ENCODE measurements at places on chromosomes 2 and 18.

- no peak for DNase-seq
Observed at GRCh38 chr2:138274421-138275291, 226.9 kb upstream of the SPOPL start.

DNA sequence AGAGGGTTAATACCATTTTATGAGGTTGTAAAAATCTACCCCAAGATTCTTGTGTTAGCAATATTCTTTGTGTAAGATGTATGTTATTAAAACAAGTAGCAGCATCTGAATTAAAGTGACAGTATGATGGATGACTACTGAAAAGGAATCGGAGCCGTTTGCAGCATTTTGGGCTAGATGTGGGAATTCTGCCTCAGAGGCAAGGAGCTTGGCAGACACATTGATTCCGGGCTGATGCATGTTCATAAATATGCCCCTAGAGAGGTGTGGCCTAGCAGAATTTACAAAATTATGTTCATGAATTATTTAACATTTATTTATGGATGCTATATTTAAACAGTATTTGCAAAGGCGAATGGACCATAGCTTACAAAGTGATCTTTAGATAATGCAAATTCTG, 389.0 kb upstream of the ETAA1 start:
- no peak for DNase-seq

DNA sequence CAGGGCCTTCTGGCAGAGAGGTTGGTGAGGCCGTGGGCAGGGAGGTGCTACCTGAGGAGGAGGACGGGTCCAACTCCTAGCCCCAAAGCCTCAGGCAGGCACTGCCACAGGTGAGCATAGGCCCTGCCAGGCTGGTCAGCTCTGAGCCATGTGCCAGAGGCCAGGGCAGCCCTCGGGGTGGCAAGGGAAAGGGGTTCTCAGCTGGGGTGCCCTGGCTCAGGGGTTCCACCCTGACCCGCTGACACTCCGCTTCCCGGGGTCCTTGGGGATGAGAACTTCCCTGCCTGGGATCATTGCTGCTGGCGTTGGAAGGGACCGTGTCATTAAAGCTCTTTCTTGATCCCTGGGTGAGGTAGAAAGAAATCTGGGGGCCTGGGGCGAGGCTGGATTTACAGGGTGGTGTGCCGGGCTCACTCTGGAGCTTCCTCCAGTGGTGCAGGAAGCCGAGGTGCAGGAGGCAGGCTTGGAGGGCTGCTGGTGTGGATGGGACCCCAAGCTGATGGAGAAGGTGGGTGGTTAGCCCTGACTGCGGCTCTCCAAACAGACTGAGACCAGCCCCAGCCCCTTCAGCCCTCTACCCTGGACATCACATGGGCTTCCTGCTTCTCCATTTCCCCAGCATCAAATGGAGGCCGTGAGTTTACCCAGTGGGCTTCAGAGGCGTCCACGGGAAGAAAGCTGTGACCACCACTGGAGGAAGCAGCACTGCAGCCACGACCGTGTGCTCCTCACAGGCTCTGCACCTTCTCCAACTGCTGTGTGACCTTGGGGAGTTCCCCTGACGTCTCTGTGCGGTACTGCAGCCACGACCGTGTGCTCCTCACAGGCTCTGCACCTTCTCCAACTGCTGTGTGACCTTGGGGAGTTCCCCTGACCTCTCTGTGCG, 295.2 kb downstream of the NDUFA10 start:
- DNase-seq: no peak

DNA sequence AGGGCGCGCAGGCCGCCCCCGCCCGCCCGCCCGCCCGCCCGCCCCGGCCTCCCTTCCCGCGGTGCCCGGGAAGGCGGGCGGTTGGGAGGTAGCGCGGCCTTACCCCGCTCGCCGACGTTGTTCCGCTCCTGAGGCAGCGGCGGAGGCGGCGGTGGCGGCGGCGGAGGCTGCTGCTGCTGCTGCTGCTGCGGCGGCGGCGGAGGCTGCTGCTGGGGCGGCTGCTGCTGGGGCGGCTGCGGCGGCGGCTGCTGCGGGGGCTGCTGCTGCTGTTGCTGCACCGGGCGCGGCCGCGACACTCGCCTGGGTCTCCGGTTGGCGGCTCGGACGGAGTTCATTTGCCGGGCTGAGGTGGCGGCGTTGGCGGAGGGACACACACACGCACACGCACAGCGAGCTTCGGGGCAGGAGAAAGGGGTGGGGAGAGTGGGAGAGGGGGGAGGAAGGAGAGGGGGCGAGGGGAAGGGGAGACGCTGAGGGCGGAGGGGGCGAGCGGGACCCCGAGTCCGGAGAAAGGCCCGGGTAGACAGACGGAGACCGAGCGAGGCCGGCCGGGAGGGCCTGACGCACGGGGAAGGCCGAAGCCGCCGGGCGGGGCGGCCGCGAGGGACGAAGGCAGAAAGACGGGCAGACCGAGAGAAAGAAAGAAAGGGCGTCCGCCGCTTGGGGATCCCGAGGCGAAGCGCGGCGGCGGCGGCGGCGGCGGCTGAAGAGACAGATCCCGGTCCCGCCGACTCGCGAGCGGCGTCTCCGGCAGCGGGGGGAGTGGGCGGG, 727 bp downstream of the FBXO11 start:
- DNase-seq: peak; percentile 66

DNA sequence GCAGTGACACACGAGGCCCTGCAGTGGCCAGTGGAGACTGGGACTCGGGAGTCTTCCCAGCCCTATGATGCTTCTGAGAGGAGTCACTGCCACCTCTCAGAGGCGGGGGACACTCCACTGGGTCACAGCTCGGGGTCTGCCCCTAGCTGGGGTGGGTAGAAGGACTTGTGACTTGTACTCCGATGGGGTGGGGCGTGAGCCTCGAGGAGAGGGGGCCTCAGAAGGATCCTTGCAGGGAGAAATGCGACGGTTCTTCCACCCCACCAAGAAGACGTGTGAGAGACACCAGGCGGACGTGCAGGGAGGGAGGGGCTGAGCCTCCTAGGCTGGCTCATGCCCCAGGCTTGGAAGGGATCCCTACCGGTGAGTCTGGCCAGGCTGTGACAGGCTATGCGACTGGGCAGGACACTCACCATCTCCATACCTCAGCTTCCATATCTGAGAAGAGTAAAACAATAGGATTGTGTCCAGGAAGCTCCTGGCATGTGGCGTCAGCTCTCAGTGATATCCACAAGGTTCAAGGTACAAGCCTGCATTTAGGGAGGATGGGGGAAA, 11.1 kb upstream of the OTOS start:
- no peak for DNase-seq

DNA sequence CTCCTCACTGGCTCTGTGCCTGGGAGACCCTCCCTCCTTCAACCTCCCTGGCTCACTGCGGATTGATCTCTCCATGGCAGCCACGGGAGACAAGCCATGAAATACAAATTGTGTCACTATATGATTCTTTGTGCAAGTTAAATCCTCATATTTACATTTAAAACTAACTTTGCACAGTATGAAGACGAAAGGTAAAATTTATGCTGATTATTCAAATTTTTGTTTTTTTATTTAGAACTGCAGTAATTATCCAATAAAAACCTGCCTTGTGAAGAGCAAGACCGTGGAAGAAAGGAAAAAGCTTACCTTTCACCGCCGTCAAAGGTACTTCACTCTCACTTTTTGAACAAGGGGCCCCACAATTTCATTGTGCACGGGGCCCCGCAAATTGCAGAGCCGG, 436.9 kb downstream of the EIPR1 start:
- DNase-seq: no peak

- no peak for DNase-seq
Observed at GRCh38 chr2:197919487-197919886, 115.1 kb downstream of the PLCL1 start.

GRCh38 chr18:58088691-58089065, 44.7 kb downstream of the NEDD4L start:
- DNase-seq: no peak

- no peak for DNase-seq
Observed at GRCh38 chr18:56576826-56577573, 61.4 kb downstream of the TXNL1 start.

GRCh38 chr2:22282220-22282619, 1102.8 kb upstream of the KLHL29 start:
- no peak for DNase-seq

- no peak for DNase-seq
Observed at GRCh38 chr18:63197246-63197869, 122.2 kb downstream of the BCL2 start.

DNA sequence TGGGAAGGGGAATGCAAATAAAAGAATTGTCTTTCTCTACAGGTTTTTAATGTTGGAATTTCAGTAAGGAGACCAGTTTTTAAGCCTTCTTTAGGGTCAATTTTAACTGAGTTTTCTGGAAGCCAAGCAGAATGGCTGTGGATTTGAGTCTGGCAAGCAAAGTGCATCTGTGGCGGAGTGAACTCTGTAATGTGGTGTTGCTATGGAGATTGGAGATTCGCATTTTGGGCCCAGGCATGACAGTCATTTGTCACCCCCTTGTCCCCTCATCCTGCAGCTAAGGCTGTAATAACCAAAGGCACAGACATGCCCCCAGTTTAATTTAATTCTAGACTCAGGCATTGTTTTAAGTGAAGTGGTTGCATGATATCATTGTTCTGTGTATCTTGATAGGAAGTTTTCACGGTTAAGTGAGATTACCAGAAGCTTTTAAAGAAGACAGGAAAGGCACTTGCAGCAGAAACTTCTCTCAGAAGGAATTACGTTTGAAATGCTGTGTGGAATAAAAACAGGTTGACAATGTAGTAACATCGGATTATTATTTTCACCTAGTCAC, 30.6 kb downstream of the ARMC9 start:
- DNase-seq: no peak

DNA sequence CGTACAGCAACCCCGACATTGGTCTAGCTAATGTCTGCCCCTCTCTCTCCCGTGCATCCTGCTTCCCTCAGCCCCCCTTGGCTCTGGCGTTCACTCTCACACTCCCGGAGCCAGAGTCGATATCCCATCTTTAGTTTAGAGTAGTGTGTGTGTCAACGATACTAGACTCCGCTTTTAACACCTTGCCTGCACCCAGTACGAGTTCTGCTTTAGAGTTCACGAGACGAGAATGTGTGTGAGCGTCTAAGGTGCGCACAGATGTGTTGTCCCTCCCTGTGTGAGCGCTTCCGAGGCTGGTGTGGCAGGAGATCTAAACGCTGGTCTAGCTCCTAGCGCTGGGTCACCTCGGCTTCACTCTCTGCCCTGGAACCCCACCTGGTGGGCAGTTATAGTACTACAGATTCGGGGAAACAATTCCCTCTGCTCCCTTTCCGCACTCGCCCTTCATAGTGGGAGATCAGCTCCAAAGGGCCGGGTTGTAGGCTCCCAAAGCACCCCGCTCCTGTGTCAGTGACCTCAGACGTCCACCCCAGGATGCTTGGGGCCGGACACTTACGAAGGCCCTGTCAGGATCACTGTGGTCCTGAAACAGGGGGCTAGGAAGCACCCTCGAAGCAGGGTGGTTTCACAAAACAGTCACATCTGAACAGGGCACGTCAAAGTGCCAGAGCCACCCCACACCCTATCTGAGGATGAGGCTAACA, 2.6 kb upstream of the CYP26B1 start:
- DNase-seq: peak; percentile 61

DNA sequence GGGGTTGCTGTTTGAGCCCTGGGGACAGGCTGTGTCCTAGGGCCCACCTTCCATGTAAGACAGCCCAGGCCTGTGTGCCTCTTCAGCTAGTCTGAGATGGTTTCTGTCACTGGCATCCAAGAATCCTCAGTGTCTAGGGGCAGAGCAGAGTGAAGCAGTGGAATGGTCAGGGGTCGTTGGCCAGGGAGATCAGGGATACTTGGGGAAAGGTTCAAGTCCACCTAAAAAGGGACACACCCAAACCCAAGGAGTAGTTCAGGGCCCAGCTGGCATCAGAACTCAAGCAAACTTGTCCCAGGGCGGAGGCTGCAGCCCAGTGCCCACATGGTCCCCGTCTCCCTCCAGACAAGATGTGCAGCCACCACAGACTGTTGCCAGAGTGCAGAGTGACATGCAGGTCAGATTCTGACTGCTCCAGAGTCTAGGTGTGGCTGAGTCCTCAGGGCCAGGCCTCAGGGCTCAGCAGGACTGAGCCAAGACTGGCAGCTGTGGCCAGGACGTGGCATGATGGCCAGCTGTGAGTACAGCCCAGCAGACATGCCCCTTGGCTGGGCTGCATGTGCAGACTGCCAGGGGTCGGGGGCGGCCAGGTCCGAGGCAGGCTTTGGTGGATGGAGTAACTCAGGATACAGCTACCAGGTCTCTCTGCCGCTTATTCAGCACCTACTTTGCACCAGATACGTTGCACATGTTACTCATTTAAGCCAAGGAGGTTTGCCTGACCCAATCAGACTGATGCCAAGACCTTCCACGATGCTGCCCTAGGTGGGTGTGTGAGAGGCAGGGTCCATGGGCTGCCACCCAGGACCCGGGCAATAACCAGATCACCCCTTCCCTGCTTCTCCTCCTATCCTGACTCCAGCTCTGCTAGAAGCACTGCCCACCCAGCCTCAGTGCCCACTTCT, 146.6 kb downstream of the SMAD7 start:
- DNase-seq: no peak

DNA sequence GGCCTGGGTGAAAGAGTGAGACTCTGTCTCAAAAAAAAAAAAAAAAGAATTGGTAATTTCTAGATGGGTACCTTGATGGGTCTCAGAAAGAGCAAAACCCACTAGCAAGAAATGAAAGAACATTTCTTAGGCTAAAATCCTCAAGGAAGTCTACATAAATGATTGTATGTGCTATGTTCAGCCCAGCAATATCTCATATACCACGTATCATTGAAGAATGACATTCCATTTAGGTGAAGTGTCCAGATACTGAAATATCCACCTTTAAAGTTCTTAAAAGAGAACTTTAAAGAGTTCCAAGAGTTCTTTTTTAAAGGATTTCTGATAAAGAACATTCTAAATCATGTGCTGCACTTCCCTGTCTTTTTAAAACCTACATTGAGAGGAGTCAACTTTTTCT, 19.2 kb downstream of the NRP2 start:
- no peak for DNase-seq

DNA sequence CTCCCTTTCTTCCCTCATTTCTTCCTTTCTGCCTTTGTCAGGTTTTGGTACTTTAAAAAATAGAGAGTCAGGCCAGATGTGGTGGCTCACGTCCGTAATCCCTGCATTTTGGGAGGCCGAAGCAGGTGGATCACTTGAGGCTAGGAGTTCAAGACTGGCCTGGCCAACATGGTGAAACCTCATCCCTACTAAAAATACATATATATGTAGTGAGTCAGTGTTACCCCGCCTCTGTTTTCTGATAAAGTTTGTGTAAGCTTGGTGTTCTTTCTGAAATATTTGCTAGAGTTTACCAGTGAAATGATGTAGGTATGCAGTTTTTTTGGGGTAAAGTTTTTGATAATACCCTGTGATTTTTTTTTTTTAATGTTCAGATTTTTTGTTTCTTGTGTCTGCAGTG, 58.8 kb downstream of the DGKD start:
- no peak for DNase-seq

GRCh38 chr18:7749510-7749981, 182.4 kb downstream of the PTPRM start:
- DNase-seq: no peak

GRCh38 chr2:217277646-217278398, 418.0 kb upstream of the TNP1 start:
- DNase-seq: no peak

Measured in COR-L47 (cell line).